ENCODE measurements at places on chromosomes 11 and 22.

GRCh38 chr11:11397036-11397415 is 44.0 kb upstream of the CSNK2A3 start:
- no peak for DNase-seq
- H3K27ac ChIP-seq: peak overlapping the region; percentile 1
- no peaks in the 10 kb centered on the region for H3K4me1 ChIP-seq
- no peaks in the 10 kb centered on the region for H3K36me3 ChIP-seq
- no peaks in the 10 kb centered on the region for H3K27me3 ChIP-seq

DNA sequence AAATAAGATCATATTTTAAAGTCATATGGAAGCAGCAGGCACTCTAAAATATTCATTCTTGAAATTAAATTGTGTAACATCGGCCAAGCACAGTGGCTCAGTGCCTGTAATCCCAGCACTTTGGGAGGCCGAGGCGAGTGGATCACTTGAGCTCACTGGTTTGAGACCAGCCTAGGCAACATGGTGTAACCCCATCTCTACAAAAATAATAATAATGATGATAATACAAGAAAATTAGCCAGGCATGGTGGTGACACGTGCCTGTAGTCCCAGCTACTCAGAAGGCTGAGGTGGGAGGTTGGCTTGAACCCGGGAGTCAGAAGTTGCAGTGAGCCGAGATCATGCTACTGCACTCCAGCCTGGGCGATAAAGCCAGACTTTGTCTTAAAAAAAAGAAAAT is 77.4 kb downstream of the TRIM29 start:
- peak overlapping the region; percentile 80 for H3K27ac ChIP-seq
- H3K4me3 ChIP-seq: no peak overlapping the region
- no peaks in the 10 kb centered on the region for H3K36me3 ChIP-seq
- H3K27me3 ChIP-seq: peaks cover 4% of the 10 kb centered on the region
- H3K4me1 ChIP-seq: peaks cover 8% of the 10 kb centered on the region

- H3K4me1 ChIP-seq: no peaks in the 10 kb centered on the region
- no peak for DNase-seq
- peak overlapping the region; percentile 26 for H3K27ac ChIP-seq
- no peaks in the 10 kb centered on the region for H3K36me3 ChIP-seq
- H3K4me3 ChIP-seq: no peak overlapping the region
Observed at GRCh38 chr11:76578654-76579055, 91.9 kb downstream of the LRRC32 start.

GRCh38 chr11:86162239-86162638 is 82.3 kb upstream of the EED start:
- no peaks in the 10 kb centered on the region for H3K36me3 ChIP-seq
- DNase-seq: no peak
- H3K27ac ChIP-seq: peak overlapping the region; percentile 40
- no peak overlapping the region for H3K4me3 ChIP-seq
- H3K27me3 ChIP-seq: no peaks in the 10 kb centered on the region

DNA sequence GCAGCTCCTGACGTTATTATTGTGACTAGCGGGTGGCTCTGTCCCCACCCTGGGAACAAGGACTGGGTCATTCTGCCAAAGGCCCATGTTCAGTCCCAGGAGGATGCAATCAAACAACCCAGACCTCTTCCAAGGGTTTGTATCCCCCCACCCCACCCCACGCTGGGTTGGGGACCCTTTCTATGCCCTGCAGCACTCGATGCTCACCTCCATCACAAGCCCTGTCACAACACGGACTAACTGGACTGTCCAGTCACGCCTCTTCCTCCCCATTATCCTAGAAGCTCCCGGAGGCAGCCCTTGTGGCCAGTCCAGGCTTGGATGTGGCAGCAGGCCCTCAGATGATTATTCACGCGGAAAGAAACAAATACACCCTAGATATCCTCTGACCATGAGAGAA is 3.7 kb downstream of the SHANK2 start:
- no peaks in the 10 kb centered on the region for H3K4me1 ChIP-seq
- H3K36me3 ChIP-seq: no peaks in the 10 kb centered on the region
- peak; percentile 48 for DNase-seq
- H3K27me3 ChIP-seq: peaks cover 29% of the 10 kb centered on the region

DNA sequence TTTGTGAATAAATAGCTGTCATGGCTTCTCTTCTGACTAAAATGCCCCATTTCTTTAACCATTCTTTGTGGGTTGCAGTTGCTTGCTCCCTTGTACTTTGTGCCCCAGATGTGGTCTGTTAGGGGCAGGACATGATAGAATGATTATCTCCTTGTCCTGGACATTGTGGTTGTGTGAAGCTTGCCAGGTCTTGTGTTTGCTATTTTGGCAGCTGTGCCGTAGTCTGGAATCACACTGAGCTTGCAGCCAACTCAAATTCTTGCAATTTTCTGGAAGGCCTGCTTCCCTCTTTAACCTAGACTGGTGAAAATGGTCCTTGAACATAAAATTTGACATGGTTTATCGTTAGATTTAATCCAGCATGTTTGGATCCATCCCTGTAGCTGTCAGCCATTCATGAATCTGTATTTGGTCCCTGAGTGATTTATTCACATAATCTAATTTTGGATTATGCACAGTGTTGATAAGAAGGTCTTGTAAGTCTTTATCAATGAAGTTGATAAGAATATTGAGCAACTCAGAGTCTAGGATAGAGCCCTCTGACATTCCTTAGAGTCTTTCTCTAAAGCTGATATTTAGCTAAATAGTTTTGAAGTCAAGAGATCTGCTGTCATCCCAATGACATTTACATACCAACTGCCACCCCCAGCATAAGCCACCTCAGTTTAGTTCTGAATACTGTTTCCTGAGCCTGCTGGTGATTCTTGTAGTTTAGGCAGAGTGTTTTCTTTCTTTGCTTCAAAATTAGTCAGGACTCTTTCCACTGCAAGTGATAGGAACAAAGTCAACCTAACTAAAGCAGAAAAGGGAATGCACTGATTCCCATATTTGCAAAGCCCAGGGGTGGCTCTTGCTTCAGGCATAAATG is 9.8 kb downstream of the SPON1 start:
- no peaks in the 10 kb centered on the region for H3K27me3 ChIP-seq
- peak overlapping the region; percentile 50 for H3K27ac ChIP-seq
- H3K36me3 ChIP-seq: no peaks in the 10 kb centered on the region
- peak; percentile 53 for DNase-seq
- H3K4me1 ChIP-seq: peaks cover 6% of the 10 kb centered on the region

DNA sequence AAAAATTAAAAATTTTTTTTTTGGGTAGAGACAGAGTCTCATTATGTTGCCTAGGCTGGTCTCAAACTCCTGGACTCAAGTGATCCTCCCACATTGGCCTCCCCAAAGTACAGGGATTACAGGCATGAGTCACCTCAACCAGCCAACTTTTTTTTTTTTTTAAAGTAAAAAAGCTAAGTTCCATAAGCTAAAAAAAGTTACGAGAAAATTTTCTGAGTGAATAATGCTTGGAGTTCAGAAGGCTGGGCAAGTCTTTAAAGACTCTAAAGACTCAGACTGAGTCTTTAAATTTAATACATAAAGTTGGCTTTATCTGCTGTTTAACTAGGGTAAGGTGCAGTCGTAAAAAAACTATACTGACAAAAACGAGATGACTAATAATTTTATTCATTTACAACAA is 5.6 kb downstream of the DDX6 start:
- DNase-seq: no peak
- no peak overlapping the region for H3K4me3 ChIP-seq
- peaks cover 2% of the 10 kb centered on the region for H3K4me1 ChIP-seq
- H3K27ac ChIP-seq: no peak overlapping the region
- no peaks in the 10 kb centered on the region for H3K27me3 ChIP-seq
- H3K36me3 ChIP-seq: no peaks in the 10 kb centered on the region

DNA sequence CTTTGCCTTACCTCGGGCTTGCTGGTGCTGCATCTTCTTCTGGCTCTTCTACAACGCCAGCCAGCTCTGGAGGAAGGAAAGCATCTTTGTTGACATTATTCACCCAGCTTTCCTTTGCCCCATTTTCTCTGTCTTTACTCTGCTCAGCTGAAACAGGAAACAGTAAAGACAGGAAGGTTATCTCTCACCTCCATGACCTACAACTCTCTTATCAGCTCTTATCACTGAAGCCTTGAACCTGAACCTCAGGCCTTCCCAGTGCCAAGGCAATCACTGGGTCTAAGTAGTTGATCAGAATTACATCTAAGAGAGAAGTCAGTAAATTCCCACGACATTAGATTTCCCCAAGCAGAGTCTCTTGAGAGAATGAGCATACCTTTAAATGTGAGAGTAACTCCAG is 59.6 kb upstream of the CCDC89 start:
- no peaks in the 10 kb centered on the region for H3K36me3 ChIP-seq
- no peaks in the 10 kb centered on the region for H3K27me3 ChIP-seq
- no peak overlapping the region for H3K4me3 ChIP-seq
- DNase-seq: no peak
- no peaks in the 10 kb centered on the region for H3K4me1 ChIP-seq

DNA sequence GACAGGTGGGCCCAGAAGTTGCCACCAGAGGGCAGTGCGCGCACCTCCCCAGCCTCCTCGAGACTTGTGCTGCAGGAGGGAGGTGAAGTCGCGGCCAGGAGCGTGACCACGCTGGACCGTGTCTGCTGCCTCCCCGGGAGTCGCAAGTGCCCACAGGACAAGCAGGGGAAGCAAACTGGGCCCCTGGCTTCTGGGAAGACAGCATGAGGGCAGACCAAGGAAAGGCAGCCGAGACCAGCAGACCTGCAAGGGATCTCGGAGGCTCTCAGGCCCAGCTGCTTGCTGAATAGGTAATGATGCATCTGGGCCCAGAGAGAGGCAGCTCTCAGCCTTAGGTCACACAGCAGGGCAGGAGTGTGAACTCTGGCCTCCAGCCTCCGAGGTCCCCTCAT is 17.0 kb upstream of the IL2RB start:
- H3K27me3 ChIP-seq: no peaks in the 10 kb centered on the region
- peak; percentile 88 for DNase-seq
- no peak overlapping the region for H3K27ac ChIP-seq
- H3K4me3 ChIP-seq: no peak overlapping the region
- no peaks in the 10 kb centered on the region for H3K36me3 ChIP-seq

GRCh38 chr22:35477911-35478582 is 62.6 kb upstream of the RASD2 start:
- H3K36me3 ChIP-seq: no peaks in the 10 kb centered on the region
- H3K27ac ChIP-seq: peak overlapping the region; percentile 66

DNA sequence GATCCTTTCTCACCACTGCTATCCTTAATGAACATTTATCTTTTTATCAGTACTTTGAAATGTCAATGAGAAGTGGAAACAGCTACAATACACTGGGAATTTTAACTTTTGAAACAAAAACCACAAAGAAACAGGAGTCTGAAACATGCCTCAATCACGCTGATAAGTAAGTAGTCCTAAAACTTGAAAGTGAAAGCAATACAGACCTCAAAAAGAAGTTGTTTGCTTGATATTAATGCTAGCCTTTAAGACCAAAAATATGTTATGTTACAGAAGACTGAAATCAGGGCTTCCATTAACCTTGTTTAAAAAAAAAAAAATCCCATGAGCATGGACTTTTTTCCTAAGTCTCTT is 21.3 kb downstream of the PHF21A start:
- H3K27ac ChIP-seq: no peak overlapping the region
- no peaks in the 10 kb centered on the region for H3K36me3 ChIP-seq
- peaks cover 14% of the 10 kb centered on the region for H3K4me1 ChIP-seq
- H3K4me3 ChIP-seq: no peak overlapping the region
- DNase-seq: no peak

- no peaks in the 10 kb centered on the region for H3K4me1 ChIP-seq
- H3K27ac ChIP-seq: no peak overlapping the region
- no peak overlapping the region for H3K4me3 ChIP-seq
- H3K36me3 ChIP-seq: no peaks in the 10 kb centered on the region
- no peaks in the 10 kb centered on the region for H3K27me3 ChIP-seq
- peak; percentile 73 for DNase-seq
Observed at GRCh38 chr22:23385678-23386631, 194.1 kb downstream of the IGLL1 start.

DNA sequence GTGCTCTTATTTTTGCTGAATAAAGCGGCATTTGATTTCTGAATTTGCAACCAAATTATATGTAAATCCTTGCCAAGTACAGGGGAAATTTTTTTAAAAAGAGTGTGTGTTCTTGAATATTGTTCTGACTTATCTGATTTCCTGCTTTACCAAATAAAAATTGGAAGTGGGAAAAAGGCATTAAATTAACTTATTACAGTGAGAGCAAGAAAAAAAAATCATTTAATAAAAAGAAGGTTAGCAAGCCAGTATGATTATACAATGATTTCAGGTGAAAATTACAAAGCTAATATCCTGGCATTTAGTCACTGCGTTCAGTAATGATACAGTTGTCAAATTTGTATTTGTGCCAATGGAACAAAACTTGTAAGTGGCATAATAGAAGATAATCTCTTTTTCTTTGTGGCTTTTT is 82.1 kb upstream of the PPARA start:
- DNase-seq: no peak
- H3K4me1 ChIP-seq: peaks cover 6% of the 10 kb centered on the region
- peak overlapping the region; percentile 85 for H3K4me3 ChIP-seq
- no peaks in the 10 kb centered on the region for H3K36me3 ChIP-seq
- no peaks in the 10 kb centered on the region for H3K27me3 ChIP-seq
- peak overlapping the region; percentile 100 for H3K27ac ChIP-seq

- H3K27me3 ChIP-seq: no peaks in the 10 kb centered on the region
- H3K27ac ChIP-seq: peak overlapping the region; percentile 97
Observed at GRCh38 chr11:61793083-61793828, 545 bp downstream of the FEN1 start.

DNA sequence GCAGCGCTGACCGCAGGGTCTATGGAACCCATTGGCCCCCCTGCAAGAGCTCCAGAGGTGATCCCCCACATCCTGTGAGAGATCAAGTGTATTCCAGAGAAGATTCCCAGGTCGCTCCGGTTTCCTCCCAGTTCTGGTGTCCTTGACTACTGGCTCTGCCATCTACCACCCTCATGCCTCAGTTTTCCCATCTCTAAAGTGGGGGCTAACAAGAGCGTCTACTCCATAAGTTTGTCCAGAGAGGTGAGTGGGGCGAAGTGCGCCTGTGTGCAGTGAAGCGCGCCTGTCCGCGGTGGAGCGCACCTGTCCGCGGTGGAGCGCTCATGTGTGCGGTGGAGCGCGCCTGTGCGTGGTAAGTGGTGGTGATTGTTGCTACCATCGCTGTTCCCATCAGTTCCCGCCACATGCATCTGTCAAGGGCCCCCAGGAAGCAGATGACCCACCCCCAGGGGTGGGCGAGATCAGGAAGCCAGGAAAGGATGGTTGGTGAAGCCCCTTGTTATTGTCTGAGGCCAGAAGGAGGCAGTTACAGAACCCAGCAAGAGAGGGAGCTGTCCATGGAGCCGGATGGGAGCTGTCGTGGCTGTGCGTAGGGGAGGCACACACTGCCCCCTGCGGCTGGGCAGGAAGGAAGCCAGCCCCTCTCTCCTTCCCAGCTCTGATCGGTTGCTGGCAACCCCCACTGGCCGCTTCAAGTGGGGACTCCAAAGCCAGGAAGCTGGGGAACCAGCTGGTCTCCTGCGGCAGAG is 73.2 kb upstream of the FGF3 start:
- H3K4me1 ChIP-seq: no peaks in the 10 kb centered on the region
- no peaks in the 10 kb centered on the region for H3K36me3 ChIP-seq
- DNase-seq: no peak
- no peaks in the 10 kb centered on the region for H3K27me3 ChIP-seq
- no peak overlapping the region for H3K27ac ChIP-seq
- no peak overlapping the region for H3K4me3 ChIP-seq

Measured in breast epithelium (tissue), 4 donors.